ENCODE measurements at places on chromosomes 7 and 10.

DNA sequence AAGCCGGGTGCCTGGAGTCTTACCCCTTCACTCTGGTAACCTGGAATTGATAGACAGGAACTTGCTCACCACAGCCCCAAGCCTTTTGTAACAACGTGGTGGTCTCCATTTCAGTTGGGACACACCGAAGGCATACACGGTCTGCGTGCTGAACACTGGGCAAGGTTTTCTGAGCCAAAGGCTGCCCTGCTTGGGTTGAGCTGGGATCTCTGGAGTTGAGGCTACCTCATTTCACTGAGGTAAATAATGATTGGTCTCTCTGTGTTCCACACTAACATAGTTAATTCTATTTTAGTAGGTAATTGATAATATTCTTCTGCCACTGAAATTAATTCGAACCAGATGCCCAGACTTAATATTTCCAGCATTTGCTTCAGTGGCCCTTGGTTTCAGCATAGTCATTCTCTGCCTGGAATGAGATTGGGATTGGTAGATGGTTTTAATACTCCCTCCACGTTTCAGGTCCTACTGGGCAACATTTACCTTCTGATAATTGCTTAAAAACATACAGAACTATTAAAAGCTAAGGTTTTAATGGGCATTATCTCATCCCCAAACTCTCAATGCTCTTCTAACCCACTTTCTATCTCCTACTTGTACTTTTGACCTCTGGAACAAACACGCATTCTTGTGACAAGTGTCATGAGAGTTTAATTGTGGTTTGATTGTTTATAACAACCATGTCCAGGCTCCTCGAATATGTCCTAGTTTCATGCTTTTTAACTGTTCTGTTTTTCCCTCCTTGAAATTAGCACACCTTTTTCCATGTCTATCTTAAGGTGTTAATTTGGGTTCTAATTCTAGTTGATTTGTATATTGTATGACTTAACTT, 202.3 kb upstream of the KLF6 start:
- peak; percentile 78 for ATAC-seq

DNA sequence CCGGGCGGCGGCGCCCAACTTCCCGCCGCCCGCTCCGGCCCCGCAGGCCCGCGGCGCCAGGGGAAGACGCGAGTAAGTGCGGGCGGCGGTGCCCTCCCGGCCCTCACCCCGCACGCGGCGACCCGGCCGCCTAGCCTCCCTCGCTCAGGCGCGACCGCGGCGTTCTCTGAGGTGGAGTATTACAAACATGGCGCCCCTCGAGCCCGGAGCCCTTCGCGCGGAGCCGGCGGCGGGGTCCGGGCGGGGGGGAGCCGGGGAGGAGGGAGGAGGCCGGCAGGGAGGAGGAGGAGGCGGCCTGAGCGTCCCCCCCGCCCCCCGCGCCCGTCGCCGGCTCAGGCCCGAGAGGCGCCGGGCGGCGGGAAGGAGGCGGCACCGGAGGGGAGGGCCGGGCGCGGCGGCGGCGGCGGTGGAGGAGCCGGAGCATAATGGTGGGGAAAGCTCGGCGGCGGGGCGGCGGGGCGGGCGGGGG, at the start of gene ZMYND11:
Gene ZMYND11 (plus strand): TSS at position 324 of the 469 bp plus-strand sequence. CDS start 44,558 bp downstream, outside the sequence.
- ATAC-seq, result peak; percentile 31

DNA sequence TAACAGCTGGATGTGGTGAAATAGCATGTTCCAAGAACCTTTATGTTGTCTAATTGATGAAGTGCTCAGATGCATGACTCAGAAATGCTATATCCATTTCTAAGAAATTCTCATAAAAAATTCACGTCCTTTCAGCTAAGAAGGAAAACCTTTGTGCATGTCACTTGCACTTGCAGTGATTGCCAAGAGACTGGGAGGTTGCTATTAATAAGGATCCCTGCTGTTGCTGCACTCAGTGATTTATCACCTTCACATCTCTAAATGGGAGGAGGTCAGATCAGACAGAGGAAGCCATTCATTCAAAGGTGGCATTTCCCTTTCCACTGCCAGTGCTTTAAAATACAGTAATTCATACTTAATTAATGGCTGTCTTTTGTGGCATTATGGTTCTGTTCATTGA, 89.5 kb downstream of the THSD7A start:
- no peak for ATAC-seq

GRCh38 chr10:124917428-124918190, 24.3 kb upstream of the ZRANB1 start:
- ATAC-seq, result peak; percentile 45

DNA sequence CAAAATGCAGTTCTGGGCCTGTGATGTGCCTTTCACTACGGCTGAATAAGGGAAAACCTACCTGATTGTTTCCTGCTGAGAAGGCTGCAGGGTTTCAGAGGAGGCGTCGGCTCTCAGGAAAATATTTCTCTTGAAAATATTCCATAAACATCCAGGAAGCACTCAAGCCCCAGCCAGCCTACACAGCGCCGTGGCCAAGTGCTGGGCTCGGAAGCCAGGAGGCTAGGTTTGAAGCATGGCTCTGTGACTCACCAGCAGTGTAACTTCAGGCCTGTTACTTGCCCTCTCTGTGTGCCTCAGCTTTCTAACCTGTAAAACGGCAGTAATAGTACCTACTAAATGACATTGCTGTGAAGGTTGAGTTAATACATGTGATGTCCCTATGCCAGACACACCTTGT, 399.1 kb downstream of the GATA3 start:
- no peak for ATAC-seq

DNA sequence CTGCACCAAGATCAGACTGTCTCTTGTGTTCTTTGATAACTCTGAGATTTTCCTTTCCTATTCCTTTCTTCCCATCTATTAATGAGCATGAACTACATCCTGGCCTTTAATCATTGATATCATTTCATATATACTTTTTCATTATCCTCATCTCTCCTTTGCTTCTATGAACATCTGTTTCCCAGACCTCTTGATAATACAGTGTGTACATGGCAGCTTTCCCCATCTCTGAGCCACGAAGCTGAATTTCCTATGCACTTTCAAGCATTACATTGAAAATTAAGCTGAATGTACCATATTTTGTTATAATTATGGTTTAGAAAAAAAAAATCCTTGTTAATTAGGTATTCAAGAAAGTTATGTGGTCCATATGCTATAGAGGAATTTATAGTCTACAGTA, 60.9 kb upstream of the CREB5 start:
- no peak for ATAC-seq

DNA sequence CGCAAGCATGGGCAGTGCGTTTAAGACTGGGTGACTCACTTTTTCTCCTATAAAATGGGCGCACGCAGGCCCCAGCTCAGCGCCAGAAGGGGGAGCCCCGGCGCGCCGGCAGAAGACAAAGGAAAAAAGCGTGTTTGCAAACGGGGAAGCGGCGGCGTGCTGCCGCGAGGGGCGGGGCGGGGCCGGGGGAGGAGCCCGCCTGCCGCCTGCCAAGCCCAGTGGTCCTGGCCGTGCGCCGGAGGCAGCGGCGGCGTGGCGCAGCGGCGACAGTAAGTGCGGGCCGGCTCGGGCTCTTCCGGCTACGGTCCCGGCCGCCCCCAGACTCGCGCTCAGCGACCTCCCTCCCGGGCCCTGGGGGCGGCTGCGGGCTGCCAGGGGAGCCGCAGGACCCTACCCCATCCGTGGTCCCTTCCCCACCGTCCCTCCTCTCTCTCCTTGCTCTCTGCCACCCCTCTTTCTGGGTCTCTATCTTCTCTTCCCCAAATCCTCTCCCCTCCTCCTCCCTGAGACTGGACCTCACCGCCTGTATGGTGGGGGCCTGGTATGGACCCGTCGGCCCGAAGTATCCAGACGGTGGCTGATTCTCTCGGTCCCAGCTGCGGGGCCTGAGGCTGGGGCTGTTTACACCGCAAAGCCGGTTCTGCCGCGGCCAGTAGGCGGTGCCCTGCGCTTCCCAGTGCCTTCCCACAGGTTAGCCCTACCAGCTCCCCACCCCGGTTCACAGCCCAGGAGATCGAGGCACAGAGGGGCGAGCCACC, at the start of gene SLC29A3:
Gene SLC29A3 (plus strand): TSS at position 218 of the 758 bp plus-strand sequence. CDS start 51 bp downstream, at position 269.
- peak; percentile 93 for ATAC-seq

GRCh38 chr7:67462781-67463191, 466.2 kb downstream of the TYW1 start:
- ATAC-seq, result peak; percentile 70

DNA sequence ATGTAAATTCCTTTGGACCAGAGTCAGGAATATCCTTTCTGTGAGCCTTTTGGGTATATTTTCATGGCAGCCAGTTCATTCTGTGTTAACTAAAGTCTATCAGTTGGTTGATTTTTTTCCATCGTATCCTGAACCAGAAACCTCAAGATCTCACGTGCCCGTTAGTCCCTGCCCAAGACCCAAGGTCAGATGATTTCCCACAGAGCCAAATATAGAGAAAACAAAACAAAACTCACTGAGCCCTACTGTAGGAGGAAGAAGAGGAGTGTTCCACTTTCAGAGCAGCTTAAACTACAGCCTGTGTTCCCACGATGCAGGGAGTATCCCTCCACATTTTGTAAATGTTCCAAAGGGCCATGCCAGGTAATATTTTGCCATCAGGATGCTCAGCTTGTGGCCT, 96.0 kb upstream of the ADO start:
- no peak for ATAC-seq

DNA sequence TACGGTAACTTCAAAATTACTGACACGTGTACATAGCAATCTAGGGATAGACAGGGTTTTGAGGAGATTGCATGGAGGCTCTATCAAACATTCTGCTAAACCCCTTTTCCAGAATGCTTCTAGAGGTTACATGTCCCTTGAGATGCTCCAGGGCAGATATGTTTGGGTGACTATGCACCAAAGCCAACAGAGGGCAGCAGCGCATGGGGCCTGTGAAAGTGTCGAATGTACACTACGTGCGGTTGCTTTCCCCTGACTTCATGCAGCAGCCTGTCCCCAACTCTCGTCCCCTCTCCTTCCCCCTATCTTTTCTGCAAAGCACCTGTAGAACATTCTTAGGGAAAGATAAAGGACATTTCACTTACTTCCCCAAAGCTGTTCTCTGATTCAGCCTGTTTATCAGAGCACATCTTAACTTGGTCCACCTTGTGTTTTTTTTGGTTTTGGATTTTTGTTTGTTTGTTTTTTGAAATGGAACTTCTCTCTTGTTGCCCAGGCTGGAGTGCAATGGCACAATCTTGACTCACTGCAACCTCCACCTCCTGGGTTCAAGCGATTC, 90.2 kb downstream of the UBE3C start:
- ATAC-seq, result peak; percentile 81

- no peak for ATAC-seq
Observed at GRCh38 chr10:23441251-23441650, 2.4 kb downstream of the OTUD1 start.

GRCh38 chr10:109964318-109964717, 41.0 kb upstream of the XPNPEP1 start:
- no peak for ATAC-seq

DNA sequence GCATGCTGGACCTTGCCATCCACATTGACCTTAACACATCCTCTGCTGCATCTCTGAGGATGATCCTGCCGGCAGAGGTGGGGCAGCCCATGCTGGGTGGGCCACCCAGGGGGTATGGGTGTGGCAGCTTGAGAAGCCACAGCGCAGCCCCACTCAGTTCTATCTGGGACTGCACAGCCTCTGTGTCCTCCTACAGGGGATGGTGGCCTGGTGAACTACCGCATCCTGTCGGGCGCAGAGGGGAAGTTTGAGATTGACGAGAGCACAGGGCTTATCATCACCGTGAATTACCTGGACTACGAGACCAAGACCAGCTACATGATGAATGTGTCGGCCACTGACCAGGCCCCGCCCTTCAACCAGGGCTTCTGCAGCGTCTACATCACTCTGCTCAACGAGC, 12.2 kb upstream of the C10orf105 start:
- ATAC-seq, result no peak

GRCh38 chr10:132904814-132905649, 37.3 kb downstream of the CFAP46 start:
- no peak for ATAC-seq

DNA sequence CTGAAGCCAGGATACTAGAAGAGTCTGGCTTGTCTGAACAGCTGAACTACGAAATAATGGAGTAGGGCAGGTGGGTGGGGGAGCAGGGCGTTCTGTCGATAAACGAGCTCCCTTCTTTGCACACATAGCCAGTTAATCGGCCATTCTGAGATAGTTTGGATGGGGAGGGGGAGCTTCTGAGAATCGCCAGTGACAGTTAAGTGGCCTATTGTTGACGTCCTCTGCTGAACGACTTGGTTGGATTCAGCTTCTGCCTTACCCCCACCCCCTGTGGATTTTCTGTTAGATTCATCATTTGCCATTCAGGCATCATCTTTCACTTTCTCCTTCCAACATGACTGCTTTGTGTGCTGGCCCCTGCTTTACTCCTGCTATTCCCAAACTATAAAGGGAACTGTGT, 520 bp downstream of the CPA5 start:
- ATAC-seq, result no peak

- no peak for ATAC-seq
Observed at GRCh38 chr7:124027236-124027635, 5.6 kb downstream of the TMEM229A start.

DNA sequence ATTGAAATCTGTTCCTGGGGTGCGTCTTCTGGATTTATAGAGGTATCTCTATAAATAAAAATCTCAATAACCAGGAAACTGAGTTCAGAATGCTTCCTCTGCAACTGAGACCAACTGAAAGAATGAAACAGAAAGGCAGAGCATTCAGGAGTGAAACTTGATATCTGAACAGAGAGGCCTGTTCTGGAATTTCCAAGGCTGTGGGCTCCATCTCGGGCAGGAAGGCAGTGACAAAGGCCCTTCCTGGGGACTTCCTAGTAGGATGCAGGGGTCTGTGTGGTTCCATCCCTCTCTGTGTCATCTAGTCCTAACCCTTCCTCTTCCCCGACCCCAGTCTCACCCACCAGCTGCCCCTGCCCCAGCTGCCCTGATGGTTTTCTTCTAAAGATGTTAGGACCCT, 52.0 kb downstream of the JCAD start:
- no peak for ATAC-seq

DNA sequence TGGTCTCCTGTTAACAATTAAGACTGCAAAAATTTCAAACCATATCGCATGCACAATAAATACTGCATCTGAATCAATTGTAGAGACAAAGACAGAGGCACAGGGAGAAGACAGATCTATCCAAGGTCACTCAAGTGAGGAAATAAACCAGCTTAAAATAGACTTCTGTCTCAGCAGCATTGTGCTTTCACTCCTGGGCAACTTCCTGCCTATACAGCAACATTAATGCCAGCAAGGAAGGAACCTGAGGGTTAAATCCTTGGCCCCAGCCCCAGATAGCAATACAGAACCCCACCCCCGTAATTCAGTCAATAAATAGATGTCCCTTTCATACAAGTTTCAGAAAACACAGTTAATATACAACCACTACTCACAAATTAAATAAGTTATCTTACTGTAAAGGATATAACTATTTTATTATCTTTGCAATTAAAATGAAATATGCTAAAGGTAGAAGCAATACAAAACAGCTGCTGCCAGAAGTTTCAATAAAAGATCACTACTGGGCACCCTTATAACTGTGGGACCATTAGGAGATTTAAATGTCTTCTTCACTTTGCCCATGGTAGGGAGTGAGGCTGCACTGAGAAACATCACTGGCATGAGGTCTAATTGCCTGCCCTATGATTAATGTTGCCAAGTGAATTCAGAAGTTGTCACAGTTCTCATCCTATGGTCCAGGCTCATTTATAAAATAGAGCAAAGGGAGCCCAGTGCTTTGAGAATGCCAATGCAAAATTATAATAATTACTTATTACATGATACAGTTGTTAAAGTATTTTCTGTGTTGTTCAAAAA, 49.4 kb downstream of the CAV1 start:
- ATAC-seq, result 0 out of 3 replicates have a peak, but pooled peaks have one; percentile 3

GRCh38 chr10:122344741-122345258, 29.7 kb upstream of the PLEKHA1 start:
- no peak for ATAC-seq

GRCh38 chr7:45070254-45070642, 18.5 kb downstream of the NACAD start:
- no peak for ATAC-seq

Measured in SK-N-SH treated with all-trans-retinoic acid at 6 μM for 48 hours (cell line).